Activated CD8-positive, alpha-beta memory T cell treated with anti-CD3 and anti-CD28 coated beads for 1 hour (primary cell): ENCODE measurements at places on chromosomes 4 and X.

DNA sequence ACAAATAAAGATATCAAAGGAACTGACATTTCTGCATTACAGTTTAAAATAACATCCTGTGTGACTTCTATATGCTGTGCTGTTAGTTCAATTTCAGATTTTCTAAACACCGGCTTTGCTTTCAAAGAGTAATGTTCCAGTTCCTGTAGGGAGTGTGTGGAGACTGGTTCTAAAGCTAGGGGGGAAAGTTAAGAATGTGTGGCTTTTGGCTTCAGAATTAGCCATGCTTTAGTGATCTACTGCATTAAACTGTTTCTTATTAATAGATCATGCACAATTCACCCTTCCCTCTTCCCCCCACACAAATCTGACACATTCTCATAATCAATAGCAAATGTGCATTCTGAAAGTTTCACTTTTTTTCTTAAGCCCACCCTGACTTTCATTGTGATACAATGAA, 32.0 kb upstream of the DKK2 start:
- no peak for DNase-seq

DNA sequence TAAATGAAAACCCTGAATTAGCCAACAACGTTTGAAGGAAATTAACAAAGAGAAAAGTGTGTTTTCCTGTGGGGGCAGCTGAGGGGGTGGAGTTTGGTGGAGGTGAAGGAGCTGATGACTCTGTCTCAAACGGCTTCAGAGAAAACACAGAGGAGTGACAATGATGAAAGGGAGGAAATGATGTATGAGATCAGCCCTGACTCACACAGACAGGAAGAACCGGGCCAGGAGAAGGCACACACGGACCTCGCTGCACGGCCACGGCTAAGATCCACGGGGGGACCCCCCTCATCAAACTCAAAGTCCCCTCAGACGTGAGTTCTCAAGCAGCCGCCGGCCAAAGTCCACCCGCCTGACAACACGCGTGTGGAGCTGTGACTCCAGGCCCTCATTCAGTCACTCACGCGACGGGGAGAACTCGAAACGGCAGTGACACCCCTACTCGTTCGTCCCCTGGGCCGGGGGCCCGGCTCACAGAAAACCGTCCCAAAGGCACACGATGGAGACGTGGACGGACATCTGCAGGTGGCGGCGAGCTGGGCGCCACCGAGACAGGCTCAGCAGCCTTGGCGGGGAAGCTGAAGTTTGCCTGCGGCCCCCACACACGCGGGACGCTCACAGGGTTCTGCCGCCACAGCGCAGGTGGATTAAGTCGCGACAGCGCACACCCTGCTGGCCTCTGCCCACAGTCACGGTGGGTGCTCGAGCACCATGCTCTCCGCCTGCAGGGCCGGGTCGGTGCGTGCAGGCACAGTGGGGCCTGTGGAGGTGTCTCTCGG, 28.8 kb downstream of the PPP2R3B start:
- DNase-seq = no peak

DNA sequence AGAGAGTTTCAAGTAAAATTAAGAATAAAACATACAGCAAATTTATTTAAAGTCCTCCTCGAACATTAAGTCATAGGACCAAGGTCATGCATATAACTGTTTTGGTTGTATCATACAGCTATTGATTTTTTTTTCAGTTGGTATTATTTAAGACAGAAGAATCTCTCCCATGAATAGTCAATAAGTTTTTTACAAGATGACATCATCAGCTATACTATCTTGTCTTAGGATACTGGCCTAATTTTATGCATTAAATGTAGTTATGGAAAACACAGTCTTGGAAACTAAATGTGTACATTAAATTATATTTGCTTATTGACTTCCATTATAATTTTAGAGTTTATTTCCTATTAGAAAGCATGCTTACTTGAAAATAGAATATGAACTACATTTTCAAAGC, 755.9 kb downstream of the PCDH19 start:
- DNase-seq = no peak

DNA sequence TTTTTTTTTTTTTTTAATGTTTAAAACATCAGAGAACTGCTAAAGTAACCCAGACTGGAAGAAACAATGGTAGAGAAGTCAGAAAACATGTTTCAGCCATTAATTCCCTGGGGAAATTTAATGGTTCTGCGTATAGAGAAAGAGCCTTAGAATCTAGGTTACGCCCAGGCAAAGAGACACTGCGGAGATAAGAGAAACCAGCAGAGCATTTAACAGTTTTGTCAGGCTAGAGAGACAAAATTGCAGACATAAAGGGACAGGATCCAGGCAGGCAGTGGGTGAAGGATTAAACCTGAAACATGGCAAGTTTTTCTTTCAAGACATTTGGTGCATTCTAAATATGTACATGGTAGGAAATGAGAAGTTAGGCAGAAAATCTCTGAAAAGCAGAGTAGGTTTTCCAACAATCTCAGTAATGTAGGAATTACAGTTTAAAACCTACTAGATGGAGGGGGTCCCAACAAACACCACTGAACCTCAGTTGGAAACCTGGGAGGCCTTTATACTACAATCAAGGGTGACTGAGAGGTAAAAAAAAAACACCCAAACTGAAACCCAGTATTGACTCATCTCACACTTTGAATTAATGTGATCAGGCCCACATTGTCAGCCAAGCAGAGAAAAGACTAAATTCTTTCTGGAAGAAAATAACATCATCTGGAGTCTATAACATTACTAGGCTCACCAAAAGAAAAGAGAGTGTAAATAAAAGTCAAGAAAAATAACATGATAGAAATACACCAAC, 254.2 kb upstream of the NWD2 start:
- no peak for DNase-seq

DNA sequence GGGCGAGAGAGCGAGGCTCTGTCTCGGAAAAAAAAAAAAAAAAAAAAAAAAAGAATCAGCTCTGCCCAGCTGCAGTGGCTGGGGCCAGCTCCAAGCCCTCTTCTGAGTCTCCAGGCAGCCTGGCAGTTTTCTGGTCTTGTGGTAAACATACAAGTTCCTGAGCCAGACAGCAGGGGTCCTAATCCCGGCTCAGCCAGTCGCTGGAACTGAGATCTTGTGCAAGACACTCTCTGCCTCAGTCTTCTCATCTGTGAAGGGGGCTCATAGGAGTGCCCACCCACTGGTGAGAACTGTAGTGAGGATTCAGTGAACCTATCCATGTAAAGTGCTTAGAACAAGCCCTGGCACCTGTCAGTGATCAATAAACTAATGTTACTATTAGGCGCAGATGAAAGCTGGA, 41.8 kb downstream of the C4orf50 start:
- DNase-seq = no peak

DNA sequence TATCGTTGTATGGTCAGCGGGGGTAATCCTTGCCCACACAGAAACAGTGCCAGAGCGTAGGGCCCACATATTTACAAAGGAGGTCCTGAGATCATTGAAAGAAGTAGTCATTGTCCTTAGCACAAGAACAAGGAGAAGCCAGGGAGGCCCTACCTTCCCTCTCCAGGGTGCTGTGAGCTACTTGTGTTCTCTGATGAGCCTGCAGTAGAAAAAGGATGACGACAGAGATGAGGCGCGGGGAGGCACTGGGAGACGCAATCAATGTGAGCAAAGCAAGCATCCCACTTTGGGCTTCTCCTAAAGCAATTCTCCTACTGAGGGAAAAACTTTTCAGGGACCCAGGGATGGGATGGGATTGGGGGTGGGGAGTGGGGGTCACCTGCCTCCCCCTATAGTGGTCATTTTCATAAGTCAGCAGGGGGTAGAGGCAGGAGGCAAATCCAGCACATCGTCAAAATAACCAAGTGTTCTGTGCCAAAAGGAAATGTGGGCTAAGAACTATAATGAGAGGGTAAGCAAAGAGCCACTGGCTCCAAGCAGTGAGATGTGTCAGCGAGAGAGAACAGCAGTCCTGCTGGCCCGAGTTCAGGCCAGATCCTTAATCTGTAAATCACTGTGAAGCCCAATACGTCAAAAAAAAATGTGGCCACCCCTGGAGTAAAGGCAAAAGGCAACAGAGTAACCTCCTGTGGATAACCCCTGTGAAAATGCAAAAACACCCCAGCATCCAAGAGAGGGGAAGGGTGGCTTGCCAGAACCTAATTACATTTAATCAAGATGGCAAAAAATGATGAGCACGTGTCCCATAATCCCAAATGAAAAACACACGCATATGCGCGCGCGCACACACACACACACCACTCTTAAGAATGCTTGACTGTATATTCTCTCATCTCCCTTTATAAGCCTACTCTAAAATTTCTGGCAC, 136.6 kb upstream of the HHIP start:
- DNase-seq = no peak

GRCh38 chr4:16916719-16917337, 18.4 kb upstream of the LDB2 start:
- peak; percentile 48 for DNase-seq

DNA sequence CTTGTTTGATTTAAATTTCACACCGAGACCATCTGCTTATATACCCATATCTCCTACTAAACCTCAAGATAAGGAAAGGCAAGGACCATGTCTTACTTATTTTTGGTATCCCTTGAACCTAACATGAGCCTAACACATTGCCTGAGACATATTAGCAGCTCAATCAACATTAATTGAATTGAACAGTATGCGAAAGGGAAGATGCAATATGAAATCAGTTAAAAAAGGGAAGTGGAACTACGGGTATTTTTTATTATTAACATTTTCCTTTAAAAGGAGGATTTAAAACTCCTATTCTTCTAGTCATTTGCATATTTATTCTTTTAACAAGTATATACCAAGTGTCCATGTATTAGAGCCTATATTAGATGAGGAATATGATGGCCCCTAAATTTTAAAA, 197.0 kb downstream of the CAMK2D start:
- no peak for DNase-seq

DNA sequence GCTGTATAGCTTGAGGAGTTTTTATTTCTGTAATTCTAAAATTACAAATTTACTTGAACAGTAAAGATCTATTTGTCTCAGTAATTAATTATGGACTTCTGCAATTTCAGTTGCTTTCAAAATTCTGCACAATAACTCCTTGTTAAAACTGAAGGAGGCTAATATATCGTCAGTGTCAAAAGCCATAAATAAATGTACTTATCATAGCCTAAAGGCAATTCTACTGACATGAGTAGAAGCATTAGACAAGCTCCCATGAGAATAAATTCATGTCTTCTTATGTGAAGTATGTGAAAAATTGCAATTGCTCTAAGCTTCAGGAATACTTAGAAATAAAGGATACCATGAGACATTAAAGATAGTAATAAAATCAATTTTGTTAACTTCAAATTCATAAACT, 381.2 kb upstream of the PCDH10 start:
- DNase-seq = no peak

DNA sequence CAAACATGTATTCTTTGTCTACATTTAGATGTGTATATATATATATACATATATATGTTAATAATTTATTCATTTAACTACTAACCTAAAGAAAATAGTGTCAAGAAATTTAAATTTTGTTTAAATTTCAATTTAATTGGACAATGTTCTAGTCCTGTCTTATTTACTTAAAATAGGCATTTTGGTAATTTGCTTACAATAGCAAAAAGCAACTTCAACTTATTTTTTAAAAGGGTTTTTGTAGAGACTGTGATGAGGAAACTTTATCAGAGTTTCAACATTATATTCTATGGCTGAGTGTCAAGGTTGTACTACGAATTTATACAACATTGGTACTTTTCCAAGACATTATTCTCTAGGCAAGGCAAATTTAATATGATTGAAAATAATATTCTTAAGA, 212.0 kb upstream of the ARSJ start:
- DNase-seq = no peak

- no peak for DNase-seq
Measured at GRCh38 chr4:6469144-6469543, 3.3 kb downstream of the PPP2R2C start.

DNA sequence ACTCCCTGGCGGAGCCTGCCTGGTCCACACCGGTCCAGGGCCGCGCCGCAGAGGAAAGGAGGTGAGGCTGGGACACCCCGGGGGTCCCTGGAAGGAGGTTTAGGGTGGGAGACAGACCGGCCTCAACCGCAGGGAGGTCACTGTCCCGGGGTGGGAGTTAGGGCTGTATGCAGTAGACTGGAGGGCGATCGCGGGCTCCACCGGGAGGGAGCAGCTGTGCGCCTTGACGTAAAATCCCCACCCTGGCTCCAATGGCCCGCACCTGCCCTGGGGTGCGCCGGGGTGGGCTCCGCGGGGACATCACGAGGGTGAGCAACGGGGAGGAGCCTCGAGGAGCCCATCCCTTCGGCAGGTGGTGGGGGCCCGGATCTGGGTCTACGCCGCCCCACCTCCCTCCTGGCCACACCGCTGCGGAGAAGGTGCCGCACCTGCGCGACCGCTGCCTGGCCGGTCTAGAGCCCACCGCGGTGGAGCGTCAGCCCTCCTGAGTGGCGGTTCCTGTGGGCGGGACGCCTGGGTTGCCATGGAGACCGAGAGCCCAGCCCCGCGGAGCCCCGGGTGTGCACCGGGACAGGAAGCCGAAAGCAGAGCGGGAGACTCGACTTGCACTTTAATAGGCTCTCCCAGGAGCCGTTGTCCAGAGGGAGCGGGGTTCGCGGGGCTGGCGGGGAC, 105.1 kb downstream of the ADRA2C start:
- DNase-seq = no peak

DNA sequence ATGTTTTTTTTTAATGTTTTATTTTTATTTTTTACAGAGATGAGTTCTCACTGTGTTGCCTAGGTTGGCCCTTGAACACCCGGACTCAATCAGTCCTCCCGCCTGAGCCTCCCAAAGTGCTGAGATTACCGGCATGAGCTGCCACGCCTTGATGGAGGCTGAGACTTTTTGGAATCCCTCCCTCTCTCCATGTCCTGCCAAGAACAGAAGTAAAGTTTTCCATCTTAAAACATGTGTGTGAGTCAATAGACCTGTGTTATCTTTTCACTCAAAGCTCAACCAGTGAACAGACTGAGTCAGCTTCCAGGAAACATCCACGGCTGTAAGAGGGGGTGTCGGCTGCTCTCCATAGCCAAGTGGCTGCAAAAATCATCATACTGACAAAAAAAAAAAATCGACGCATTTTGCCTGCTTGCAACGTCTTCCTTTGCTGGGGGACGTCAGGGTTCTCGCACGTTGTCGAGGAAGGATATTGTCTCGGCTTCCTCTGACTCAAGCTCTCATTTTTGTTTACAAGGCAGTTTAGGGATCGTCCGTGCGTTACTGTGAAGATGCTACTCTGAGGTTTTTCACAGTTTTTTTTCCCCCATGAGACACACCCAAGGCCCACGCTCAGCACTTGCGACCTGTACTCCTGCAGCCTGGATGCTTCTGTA, 10.0 kb upstream of the ASMTL start:
- peak; percentile 39 for DNase-seq

DNA sequence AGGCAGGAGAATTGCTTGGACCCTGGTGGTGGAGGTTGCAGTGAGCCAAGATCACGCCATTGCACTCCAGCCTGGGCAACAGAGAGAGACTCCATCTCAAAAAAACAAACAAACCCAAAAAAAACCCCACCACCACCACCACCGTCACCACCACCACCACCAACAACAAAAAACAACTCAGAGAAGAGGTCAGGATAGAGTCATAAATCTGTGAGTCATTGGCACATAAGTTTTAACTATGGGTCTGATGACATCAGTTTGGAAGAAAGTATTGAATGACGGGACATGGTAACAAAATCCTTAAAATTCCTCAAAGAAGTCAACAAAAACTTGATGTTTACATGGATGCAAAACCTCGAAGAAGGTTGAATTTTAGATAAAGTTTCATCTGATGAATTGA, 288.0 kb upstream of the SFRP2 start:
- DNase-seq = no peak
